ENCODE measurements at places on chromosomes 1 and 21.

GRCh38 chr1:111442457-111442856 is 6.6 kb downstream of the WDR77 start:
- no peak for DNase-seq

GRCh38 chr1:108570128-108570527 is 10.2 kb downstream of the EEIG2 start:
- no peak for DNase-seq

DNA sequence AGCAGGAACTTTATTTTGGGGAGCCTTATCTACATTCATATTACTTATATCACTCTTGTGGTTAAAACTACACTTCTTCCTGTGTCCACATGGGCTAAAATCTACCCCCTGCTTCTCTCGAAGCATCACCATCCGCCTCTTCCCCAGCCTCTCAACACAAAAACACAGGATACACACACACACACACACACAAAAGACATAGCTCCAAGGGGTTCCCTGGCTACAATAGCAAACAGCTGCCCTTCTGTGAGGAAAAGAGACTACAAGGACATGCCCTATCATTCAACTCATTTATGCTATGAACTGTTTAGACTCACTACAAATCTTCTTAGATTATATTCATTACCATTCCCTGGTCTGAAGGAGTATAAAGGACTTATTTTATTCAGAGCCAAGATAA is 155.0 kb downstream of the PIGK start:
- no peak for DNase-seq

DNA sequence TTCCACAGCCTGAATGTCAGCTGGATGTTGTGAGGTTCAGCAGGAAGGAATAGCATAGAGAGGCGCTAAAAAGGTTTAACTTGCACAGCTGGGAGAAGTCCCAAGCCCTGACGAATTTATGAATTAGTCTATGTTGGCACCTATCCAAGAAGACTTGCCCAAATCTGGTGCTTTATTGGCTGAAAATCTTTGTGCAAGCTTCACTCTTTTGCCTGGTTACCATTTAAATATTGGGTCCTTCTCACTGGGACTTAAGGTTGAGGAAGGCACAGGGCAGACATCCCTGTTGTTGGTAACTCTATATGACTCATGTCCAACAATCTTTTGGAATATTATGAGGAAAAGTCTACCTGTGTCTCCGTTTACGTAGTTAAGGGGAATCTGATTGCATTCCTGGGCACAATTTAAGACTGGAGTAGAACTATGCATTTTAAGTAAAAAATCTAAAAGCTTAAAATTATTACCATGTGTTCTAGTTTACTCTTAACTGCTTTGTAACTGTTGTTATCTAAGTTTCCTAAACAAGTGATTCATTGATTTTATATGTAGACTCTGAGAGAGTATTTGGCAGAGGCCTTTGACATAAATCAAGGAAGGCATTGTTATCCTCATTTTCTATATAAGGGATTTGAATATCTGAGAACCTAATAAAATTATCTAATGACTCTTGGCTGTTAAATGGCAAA is 181.7 kb upstream of the DPYD start:
- no peak for DNase-seq

DNA sequence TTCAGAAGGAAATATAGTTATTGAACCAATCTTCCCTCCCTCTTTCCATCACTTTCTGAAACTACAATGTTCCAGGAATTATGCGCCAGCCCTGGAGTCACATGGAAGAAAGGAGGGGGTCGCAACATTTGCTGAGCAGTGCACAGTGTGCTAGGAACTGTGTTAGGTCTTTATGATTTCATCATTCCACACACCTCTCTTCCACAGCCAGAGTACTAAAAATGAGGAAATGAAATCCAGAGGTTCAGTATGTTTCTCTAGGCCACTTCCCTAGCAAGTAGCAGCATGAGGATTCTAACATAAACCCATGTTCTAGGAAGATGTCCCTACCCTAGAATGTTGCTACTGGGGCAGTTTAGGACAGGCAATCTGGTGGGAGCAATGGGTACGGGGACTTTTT is 158.1 kb downstream of the SLC45A1 start:
- no peak for DNase-seq

DNA sequence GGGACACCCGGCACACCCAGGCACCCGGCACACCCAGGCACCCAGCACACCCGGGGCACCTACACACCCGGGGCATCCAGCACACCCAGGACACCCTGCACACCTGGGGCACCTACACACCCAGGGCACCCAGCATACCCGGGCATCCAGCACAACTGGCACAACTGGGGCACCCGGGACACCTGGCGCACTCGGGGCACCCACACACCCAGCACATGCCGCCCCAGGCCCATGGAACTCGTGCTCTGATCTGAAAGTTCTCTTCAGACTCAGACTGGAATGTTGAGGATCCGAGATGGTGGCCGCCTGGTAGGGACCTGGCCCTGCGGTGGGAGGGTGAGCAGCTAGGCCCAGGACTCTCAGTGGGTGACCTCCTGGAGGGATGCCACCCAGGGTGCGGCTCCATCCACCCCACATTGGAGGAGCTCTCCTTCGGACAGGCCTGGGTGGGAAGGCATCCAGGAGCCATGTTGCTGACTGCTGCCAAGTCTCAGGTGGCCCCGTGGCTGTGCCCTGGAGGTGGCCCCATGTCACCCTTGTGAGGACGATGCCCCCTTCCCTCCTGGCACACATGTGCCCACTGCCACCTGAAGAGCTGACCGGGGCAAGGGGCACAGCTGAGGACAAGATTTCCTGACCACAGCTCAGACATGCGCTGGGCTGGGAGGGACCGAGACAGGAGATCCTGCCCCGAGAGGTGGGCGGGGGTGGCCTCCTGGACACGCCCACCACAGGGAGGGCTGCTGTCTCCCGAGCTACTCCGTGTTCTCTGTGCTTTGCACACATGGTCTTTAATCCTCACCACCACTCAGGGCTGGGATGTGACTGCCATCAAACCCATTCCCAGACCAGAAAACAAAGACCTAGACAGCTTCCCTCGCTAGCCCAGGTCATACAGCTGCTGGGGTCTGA is 37.0 kb downstream of the UBE2G2 start:
- no peak for DNase-seq

DNA sequence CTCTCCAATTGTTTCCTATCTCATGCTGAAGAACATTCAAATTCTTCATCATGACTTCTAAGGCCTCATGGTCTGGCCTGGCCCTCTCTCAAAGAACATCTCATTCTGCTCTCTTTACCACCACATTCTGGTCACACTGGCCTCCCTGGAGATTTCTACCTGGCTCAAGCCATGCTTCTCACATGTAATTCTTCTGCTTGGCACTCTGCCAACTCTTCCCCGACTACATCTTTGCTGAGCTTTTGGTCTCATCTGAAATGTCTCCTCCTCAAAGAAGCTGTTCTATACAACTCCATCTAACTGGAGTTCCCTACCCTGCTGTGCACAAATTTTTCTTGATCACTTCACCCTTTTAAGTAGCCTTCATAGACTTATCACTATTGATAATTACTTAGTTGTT is 1.4 kb upstream of the TBX19 start:
- no peak for DNase-seq

GRCh38 chr1:62573675-62574074 is 23.6 kb upstream of the ANGPTL3 start:
- DNase-seq = no peak

DNA sequence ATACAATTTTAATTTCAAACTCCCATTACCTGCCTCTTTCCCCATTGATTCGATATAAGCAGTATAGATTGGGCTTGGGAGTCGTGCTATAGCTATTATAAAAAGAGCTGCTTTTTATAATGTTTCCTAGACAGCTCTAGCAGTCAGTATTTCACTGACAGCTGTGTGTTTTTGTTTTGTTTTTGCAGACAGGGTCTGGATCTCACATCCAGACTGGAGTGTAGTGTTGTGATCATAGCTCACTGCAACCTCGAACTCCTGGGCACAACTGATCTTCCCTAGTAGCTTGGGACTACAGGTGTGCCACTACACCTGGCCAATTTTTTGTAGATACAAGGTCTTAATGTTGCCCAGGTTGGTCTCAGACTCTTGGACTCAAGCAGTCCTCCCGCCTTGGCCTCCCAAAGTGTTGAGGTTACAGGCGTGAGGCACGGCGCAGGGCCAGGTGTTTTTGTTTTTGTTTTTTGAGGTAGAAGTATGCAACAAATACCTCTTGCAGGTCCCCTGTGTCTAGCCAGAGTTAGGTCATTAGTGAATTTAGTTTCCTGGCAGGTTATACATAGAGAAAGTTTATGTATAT is 1.7 kb downstream of the NASP start:
- DNase-seq = no peak

DNA sequence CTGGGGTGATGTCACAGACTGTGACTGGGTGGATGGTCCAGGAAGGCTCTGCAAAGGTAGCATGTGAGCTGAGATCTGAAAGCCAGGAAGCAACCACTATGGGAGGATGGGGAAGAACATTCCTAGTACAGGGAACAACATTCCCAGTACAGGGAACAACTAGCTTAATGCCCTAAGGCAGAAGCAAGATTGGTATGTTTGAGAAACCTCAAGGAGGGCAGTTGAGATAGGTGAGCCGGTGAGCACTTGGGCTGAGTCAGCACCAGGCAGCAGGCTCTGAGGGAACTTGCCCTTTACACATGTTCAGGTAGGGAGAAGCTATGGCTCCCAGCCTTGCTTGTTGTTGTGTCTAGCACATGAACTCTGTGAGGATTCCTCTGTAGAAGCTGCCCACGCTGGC is 24.2 kb upstream of the CACNA1E start:
- no peak for DNase-seq

DNA sequence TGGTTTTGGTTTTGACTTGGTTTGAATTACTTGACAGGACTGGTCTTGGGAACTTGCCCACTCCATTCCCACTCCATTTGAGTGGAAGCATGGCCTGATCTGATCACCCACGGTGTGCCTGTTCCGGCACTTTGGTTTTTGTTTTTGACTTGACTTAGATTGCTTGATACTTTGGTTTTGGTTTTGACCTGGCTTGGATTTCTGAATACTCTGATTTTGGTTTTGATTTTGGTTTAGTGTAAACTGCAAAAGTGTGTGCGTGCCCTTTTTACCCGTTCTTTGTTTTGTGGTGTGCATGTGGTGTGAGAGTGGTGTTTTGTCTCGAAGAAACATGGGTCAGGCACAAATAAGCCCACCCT is 50.0 kb downstream of the ADCY10 start:
- DNase-seq = no peak

GRCh38 chr1:47895279-47896125 is 101.7 kb downstream of the TRABD2B start:
- no peak for DNase-seq

DNA sequence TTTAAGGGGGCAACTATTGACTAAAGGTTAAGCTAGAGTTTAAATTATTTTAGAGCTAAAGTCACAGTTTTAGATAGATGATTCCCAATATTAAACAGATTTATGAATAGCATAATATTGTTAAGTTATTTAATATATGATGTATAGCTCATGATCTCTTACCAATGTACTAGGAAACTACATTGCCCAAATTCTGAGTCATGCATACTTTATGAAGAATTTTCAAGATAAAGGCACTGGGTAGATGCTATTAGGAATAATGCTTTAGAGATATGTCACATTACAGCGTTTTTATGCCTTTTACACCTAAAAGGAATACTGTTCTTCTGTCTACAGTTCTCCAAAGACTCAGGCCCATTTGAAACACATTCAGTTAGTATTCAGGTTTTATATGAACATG is 215.1 kb downstream of the NCAM2 start:
- no peak for DNase-seq

GRCh38 chr1:93317207-93317606 is 28.5 kb upstream of the DR1 start:
- no peak for DNase-seq

GRCh38 chr1:219381396-219381795 is 207.7 kb downstream of the LYPLAL1 start:
- DNase-seq = no peak

- no peak for DNase-seq
Measured at GRCh38 chr1:187634940-187635339, 806.2 kb downstream of the PLA2G4A start.

- no peak for DNase-seq
Measured at GRCh38 chr21:18155508-18156193, 89.0 kb upstream of the CHODL start.

GRCh38 chr1:31231802-31232201 is 7.9 kb downstream of the NKAIN1 start:
- DNase-seq = no peak

GRCh38 chr1:47188791-47189785 is 748 bp downstream of the PDZK1IP1 start:
- no peak for DNase-seq

GRCh38 chr1:37506740-37507139 is 7.8 kb downstream of the MEAF6 start:
- no peak for DNase-seq

GRCh38 chr1:47545912-47546483 is 108.2 kb downstream of the FOXD2 start:
- no peak for DNase-seq

DNA sequence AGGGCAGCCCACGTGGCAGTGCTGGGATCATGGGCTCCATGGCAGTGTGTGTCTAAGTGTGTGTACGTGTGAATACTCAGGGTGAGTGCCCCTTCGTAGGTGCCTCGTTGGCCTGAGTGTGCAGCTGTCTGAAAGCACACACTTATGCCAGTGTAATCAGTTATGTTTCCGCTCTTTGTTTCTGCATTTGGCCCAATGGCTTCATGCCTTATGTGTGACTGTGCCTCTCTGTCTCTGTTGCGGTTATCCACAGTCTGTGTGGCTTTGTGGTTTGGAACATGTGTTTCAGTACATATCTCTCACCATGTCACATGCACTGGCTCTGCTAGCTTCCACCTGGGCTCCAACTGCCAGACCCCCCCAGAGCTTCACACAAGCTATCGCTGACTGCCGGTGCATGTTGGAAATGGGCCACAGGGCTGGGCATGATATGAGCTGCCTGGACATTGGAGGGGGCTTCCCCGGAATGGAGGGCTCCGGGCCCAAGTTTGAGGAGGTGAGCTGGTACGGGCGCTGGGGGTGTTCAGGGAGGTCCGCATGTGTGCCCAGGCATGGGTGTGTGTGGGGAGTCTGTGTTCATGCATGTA is 70.3 kb upstream of the TINAGL1 start:
- no peak for DNase-seq

- no peak for DNase-seq
Measured at GRCh38 chr1:24927988-24928688, 1.9 kb downstream of the RUNX3 start.

Measured in effector CD4-positive, alpha-beta T cell (primary cell).